ENCODE measurements at places on chromosomes 7 and 10. TPM values are rescaled to one million over a fixed set of nuclear protein-coding genes. Genes with fewer than 3 reads are reported as not detected.

Gene SGCE
- total RNA-seq: 96.6 TPM

- DNase-seq: no peak
Measured at GRCh38 chr10:74137992-74138391, 12.6 kb downstream of the AP3M1 start.

Gene NAT16
- not detected for total RNA-seq

GRCh38 chr10:119222537-119222936 is 15.2 kb downstream of the GRK5 start:
- no peak for DNase-seq

- DNase-seq: no peak
Measured at GRCh38 chr10:17073725-17074540, 55.7 kb downstream of the CUBN start.

Data from esophagus muscularis mucosa (tissue), 4 donors.